Stimulated activated CD8-positive, alpha-beta memory T cell treated with anti-CD3 and anti-CD28 coated beads, Interleukin-4, amount 100 ng/mL, for 1 hour (primary cell): ENCODE measurements at places on chromosomes 6 and 20.

- no peak for DNase-seq
These were observed 620.0 kb downstream of the PKHD1 start for GRCh38 chr6:51467231-51467952.

DNA sequence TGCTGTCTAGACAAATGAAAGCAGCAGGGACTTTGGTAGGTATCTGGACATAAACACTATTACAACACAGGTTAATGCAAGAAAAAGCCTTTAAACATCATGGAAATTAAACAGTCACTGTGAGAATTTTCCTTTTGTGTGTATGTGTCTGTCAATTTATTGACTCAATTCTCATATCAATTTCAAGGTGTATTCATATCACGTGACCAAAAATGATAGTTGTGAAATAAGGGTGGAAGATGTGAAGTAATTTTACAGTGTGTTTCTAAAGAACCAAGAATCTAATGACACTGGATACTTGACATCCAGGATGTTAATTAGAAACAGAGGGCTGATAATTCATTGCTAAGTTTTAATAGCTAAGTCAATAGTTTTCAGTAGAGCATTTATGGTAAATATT is 244.0 kb downstream of the TMEM242 start:
- no peak for DNase-seq

- no peak for DNase-seq
These were observed 152.8 kb downstream of the NFATC2 start for GRCh38 chr20:51389543-51390264.

- DNase-seq: no peak
These were observed 91.2 kb downstream of the DNAH8 start for GRCh38 chr6:38806271-38806670.

GRCh38 chr6:42287756-42288155 is 70.1 kb upstream of the MRPS10 start:
- DNase-seq: no peak

DNA sequence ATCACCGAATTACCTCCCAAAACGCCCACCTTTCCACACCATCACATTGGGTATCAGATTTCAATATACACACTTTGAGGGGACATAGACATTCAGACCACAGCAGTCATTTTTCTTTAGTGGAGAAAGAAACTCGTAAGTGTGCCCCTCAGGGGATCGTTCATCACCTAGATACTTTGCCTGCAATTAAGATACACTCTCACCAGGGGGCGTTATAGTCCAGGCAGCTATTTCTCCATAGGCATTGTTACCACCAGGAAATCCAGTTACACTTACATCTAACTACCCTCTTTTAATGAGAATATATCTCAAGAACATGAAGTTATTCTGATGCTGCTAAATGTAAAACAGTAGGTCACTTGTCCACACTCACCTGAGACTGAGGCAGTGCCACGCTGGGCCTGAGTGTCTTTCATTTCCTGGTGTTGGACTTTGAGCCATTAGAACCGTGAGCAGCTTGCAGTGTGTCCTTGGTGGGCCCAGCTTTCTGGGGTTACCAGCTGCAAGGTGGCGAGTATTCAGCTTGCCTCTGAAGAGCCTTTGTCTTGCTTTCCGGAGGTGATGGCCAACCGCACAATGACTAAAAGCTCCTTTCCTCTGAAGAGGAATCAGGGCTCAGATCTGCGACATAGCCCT is 35.1 kb upstream of the UNC93A start:
- DNase-seq: no peak

- no peak for DNase-seq
These were observed 28.3 kb downstream of the SERPINB6 start for GRCh38 chr6:2942914-2943563.

DNA sequence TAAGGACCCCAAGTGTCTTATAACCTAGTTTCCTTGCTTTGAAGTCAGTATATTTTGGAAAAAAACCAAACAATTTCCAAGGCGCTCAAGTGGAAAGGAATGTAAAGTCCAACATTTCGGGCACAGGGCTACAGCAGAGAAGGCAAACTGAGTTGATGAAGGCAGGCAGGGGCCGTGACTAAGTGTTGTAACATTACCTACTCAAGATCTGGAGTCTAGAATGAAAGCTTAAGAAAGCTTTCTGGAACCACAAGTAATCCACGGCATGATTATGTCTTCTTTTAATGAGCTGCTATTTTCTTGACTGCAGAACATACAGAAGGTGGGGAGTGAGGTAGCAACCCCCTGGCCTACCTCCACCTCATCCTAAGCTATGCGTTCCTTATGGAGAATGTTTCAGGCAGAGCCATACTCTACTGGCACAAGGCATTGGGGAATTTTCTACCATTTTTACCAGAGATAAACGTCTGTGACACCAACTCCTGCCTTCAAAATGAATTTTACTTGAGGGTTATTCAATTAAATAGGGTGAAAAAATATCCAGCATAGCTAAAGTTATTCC is 4.3 kb downstream of the PPP1R10 start:
- no peak for DNase-seq

DNA sequence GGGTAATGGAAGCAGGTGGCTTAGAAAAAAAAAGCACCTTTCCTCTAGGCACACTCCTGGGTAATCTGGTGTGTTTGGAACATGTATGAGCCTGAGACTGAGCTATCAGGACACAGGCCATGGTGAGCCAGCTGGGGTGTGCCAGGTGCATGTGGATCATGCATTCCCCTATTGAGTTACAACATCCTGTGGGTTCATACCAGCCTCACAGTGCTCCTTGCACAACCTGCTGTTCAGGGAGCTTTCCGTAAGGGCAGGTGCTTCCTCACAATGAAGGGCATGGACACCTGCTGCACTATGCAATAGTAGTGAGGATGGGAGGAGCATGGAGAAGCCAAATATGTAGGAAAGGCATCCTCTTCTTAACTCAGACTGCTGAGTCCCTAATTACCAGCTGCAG is 197.2 kb upstream of the SUPT3H start:
- no peak for DNase-seq

DNA sequence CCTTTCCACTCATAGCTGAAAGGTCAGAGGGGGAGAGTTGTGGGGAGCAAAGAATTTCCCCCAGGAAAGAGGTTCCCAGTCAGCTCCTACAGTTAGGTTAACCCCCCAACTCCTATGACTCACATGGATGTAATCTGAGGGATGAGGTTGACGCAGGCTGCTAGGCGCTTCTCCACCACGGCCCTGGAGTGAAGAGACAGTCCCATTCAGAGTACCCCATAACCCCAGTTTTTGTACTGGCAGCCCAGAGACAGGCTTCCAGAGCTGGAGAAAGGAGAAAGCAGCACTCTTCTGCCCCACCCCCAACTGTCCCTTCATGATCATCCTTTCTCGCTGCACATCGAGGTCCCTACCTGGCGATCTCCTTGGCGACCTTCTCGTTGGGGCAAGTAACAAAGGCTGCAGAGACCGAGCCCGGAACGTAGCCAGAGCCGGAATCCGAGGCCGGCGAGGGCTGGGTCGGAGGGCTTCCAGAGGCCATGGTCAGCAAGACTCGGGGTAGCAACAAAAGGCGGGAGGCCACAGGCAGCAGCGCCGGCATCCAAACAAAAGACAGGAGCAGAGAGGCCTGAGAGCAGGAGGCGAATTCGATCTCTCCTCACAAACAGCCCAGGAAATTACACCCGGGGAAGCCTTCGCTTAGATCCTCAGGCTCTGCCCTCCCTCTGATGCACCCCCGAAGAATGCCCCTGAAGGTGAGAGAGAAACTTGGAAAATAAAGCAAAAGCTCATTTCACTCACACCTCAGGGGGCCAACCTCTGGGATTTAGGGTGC is 592 bp downstream of the CUTA start:
- no peak for DNase-seq

DNA sequence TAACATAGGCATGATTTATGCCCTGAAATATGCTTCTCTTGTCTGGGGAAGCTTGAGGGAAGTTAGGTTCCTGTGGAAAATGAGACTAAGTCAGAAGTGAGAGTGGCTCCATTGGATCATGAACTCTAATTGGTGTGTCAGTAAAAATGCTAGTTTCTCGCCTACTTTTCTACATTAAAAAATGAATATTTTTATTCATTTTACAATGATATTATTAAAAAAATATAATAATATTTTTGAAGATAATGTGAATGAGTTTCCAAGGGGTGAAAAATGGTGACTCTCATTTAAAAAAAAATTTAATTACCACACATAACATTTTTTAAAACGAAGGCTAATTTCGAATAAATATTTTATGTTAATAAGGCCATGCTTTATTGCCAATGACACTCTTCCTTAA is 84.2 kb downstream of the HIVEP1 start:
- no peak for DNase-seq

GRCh38 chr20:10568032-10568431 is 105.8 kb downstream of the JAG1 start:
- DNase-seq: no peak

DNA sequence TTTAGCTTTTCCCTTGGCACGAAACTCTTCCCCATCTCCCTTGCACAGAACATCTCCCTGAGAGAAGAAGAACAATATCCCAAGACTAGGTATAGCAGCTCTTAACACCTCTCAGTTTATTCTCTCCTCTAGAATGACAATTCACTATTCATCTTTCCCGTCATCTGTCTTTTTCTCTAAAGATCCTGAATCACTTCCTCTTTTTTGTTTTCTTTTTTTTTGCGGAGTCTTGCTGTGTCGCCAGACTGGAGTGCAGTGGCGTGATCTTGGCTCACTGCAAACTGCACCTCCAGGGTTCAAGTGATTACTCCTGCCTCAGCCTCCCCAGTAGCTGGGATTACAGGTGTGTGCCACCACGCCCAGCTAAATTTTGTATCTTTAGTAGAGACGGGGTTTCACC is 574.4 kb upstream of the MAP3K7 start:
- no peak for DNase-seq

GRCh38 chr6:25462235-25462897 is 183.2 kb downstream of the CARMIL1 start:
- no peak for DNase-seq

DNA sequence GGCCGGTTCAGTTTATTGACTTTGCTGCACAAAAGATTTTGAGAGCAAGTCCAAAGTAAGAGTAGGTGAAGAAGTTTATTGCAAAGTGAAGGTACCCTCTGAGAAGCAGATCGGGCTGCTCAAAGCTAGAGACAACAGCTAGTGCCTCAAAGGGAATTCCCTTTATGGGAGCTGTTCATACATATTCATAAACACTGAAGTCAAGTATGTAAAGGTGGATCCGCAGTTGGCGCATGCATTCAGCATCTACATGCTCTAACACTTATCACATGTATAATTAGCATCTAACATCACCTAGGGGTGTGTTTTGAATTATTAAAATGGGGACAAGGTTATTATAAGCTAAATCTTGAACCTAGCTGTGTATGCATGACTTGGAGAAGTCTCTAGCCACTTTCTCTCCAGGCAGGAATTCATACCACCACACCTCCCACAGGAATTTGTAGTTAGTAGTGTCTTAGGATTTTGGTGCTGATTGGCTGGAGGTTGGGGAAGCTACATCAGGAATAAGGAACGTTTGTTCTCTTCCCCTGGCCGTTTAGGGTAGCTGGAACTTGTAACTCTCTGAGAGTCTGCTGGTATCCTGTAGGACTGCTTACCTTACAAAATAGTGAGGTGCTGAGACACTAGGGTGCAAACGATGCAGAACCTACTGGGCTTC is 1633.9 kb downstream of the GRIK2 start:
- DNase-seq: no peak

DNA sequence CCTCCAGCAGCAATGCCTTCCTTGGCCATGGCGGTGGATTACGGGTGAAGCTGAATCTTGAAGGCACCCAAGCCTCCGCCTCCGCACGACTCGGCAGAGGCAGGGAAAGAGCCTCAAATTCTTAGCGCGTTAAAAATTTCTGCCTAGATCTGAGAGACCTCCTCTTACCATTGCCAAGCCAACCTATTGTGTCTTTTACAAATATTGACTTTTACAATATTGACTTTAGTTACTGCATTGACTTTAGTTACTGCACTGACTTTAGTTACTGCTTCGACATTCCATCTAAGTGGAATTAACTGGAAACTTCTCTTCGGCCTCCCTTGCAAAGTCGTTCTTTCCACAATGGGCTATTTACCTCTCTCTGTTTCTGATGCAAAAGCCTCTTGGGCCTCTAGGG is 13.8 kb upstream of the AKAP12 start:
- DNase-seq: no peak

- no peak for DNase-seq
These were observed 205.2 kb downstream of the MYLK4 start for GRCh38 chr6:2545383-2546038.

DNA sequence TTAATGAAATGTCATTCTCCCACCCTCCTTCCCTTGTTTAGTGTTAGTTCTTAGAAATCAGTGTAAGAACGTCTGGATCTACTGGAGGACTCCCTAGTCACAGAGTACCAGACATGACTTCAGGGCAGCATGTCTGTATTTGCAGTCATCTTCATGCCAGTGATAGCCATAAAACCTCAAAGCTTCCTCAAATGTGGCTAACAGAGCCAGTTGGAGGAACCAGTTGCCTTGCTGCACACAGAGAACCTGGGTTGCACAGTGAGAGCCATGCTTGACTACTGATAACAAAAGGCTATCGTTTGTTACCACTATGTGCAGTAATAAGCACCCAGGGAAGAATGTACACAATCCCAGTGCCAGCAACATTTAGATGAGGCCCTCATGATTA is 20.1 kb downstream of the NT5E start:
- DNase-seq: no peak

- no peak for DNase-seq
These were observed 62.3 kb downstream of the SYCP2 start for GRCh38 chr20:59871096-59871495.

DNA sequence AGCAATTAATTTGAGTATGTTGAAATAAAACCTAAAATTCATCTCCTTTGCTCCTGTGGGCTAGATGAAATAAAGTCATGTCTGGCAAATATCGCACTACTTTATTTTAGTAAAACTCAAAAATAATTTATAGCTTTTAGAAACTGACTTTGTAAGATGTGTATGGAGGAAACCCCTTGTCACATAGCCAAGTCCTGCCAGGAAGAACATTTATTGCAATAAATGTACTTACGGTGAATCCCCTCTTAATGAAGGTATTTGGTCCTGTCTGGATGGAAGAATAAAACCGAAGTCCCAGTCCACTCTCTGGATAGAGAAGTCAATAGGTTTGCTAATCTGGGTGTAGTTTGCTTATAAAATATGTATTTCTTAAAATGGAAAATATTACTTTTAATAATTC is 1226.8 kb upstream of the MAP3K7 start:
- no peak for DNase-seq

DNA sequence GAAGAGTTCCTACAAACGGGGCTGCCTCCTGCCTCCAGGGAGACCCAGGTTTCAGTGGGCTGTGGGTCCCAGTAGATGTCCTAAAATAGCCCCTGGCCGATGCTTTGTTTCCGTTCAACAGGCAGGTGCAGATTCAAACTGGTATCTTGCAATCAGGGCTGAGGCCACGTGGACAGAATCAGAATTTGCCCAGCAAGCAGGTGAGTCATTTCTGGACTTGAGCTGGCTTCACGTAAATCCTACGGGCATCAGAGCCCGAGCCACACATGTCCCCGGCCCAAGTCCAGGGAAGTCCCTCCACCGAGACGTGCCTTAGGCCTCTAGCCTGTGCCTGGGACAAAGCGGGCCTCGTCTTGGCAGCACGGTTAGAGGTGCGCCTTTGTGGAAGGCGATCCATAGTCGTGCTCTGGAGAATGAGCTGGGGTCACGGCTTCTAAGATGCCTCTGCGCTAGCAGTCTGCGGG is 101.6 kb upstream of the FRMD1 start:
- DNase-seq: no peak
